ENCODE measurements at places on chromosomes 12 and 14.

DNA sequence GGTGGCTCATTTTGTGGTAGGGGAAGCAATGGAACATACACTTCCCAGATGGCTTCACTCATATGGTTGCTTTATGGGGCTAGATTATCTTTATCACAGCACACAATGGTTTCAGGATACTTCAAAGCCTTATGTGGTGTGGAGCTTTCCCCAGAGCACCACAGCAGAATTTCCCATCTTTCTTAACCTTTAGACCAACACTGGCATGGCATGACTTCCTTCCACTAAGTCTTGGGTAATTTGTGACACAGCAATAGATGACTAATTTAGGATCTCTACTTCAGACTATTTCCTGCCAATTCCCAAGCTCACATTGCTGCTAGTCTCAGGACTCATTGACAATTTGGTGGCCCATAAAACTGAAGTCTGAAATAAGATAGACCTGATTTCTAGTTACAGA is 36.9 kb upstream of the DCN start:
- no peak for DNase-seq

DNA sequence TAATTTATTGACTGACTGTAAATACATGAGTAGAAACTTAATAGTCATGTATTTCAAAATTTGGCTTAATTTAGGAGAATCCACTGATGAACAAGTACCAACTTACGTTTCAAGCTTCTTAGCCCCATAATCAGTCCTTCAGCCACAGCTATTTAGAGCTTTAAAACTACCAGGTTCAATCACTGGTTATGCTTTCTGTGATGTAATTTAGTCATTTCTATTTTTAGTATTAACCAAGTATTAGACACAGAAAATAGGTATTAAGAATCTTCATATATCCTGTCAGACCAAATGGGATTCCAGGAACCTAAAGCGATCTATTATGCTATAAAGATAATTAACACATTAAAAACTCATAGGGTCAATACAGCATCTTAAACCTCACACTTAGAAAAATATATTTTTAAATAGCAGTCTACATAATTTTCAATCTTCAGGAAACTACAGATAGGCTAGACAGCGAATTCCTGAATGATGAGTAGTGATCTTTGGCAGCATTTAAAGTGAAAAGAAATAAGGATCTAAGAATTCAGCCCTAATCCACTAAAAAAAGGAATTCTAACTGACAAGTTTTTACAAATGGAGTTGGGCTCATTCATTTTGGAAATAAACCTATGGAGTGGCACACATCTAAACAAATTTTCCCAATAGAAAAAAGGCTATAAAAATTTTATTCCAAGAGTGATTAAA is 51.5 kb downstream of the ZC3H14 start:
- DNase-seq = no peak

- no peak for DNase-seq
Observed at GRCh38 chr12:40099423-40099853, 6.4 kb downstream of the SLC2A13 start.

DNA sequence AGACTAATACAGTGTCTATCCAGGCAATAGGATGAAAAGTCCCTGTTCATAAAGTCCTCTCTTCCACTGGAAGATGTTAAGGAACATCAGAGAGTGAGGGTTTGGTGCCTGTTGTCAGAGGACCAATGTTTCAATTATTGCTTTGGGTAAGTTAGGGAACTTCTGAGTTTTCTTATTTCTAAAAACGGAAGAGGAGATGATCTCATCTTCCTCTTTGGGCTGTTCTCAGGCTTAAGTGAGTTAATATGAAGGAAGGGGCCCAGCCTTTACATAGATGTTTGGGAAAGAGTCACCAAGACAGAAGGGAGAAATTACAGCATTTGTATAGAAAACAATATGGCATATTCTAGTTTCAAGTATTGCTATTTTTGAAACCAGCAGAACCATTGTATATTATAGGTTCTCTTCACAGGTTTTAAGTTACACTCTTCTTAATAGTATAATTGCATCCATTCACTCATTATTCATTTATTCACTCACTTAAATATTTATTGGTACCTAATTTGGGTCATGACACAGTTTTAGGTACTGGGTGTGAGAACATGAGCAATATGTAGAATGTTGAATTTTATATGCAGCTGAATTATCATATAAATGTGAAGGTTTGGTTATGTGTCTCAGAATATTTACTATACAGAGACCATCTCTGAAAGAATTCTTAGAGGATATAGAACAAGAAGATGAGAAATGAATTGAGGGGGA is 68.5 kb upstream of the LRIG3 start:
- DNase-seq = no peak

DNA sequence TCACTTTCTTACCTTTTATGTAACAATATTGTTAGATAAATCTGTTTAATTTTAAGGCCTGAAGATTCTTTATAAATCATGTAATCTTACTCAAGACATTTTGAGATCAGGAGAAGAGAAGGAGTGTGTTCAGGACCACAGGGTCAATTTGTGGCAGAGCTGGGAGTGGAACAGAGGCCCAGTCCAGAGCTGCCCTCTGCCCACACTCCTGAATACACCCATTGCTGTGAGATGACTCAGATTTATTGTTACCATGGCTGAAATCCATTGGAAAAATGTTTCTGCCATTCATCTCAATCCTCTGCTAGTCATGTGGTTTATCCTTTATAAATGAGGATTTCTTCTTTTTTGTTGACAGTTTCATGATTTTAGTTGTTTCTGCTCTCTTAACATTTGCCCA is 100.5 kb upstream of the STXBP6 start:
- no peak for DNase-seq

GRCh38 chr12:43655586-43655985 is 103.0 kb downstream of the PUS7L start:
- DNase-seq = no peak

- DNase-seq = no peak
Observed at GRCh38 chr14:60349663-60350365, 100.8 kb downstream of the PPM1A start.

- no peak for DNase-seq
Observed at GRCh38 chr12:64666054-64666914, 56.0 kb downstream of the RASSF3 start.

- DNase-seq = no peak
Observed at GRCh38 chr12:9674226-9674590, 4.7 kb downstream of the CLEC2D start.

DNA sequence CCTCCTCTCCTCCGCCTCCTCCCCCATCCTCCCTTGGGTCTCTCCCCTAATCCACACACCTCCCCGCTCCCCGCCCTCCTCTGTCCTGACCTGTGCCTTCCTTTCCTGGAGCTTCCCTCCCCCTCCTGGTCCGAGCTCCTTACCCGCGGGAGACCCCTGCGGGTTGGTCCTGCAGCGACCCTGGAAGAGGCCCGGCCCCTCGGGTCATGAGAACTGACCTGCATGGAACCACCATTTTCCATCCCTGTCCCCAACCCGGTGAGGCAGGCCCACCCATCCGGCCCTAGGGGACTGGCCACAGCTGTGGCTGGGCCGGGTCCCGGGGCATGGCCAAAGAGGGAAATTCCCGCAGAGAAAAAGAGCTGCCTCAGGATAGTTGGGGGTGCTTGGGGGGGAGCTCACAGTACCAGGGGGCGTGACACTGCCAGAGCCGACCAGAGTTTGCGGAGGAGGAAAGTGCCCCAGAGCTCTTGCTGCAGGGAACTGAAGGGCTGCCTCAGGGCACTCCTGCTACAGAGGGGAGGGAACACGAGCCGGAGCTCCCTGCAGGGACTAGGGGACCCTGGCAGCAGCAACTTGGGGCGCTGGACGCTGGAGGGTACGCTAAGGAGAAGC is 613 bp downstream of the ARHGEF40 start:
- DNase-seq = no peak

DNA sequence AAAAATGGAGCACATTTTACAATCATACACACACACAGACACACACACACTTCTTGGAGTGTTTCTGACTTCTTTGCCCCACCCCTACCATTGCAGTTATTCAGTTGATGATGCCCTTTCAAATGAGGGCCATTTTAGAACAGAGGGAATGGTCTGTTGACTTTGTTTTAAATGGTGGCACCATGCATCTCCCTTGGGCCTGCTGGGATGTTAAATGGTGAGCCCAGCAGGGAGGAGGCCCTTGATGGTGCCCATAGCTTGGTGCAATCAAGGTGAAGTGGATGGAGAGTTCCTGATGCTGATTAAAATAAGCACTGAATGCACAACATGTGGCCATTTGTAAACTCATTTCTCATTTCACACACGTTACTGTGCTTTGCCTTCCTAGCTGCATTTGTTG is 13.3 kb downstream of the C12orf75 start:
- DNase-seq = no peak

GRCh38 chr12:108368089-108368488 is 29.0 kb upstream of the CMKLR1 start:
- DNase-seq = no peak

GRCh38 chr14:68405961-68406360 is 386.9 kb downstream of the ZFP36L1 start:
- DNase-seq = no peak

GRCh38 chr14:95197551-95197950 is 40.2 kb upstream of the DICER1 start:
- no peak for DNase-seq

- no peak for DNase-seq
Observed at GRCh38 chr14:100278702-100279101, 27.5 kb downstream of the SLC25A29 start.

- DNase-seq = no peak
Observed at GRCh38 chr14:31968107-31968810, 108.8 kb upstream of the ARHGAP5 start.

- DNase-seq = no peak
Observed at GRCh38 chr14:30805284-30805683, 69.1 kb upstream of the COCH start.

DNA sequence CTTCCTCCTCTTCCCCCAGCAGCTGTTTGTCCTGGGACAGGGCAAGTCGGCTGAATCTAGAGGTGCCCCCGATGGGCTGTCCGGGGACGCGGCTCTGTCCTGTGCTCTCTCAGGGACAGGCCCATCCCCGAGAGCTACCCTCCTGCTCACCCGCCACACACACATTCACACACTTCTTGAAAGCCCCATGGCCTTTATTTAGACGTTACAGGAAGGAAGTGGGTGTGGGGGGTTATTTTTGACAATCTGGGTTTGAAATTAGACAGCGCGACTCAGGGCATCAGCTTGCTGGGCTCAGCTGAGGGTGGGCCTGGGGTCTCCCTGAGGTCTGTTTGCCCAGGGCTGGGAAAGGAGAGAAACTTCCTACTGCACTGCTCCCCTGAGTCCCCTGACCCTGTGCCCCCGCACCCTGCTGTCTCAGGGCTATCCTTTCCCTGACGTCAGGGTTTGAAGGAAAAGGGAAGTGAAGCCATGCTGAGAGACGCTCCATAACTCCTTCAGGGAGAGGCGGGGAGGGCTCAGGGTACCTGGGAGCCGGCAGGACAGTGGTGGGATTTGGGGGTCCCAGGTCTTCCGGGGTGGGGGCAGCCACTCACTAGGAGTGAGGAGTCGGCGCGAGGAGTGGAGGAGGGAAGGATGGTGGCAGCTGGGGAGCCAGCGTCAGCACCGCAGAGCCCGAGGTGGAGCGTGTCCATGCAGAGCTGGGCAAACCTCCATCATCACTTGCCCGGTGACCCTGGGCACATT is 8.1 kb downstream of the PTPN6 start:
- DNase-seq = no peak

DNA sequence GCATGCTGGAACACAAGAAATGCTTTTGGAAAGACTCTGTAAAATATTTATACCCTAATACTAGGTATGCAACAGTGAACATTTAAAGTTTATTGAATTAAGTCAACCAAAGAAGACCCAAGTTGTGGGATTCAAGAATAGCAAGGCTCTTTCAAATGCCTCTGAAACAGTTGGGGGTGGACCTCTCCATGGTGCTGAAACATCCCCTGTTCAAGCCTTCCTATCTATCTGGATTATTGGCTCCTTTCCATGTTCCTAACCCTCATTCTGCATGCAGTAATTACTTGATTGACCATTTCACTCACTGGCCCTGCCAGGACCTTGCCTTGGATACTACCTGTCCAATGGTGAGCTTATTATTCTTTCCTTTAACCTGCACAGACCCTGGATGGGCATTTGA is 349.7 kb downstream of the NRXN3 start:
- no peak for DNase-seq

DNA sequence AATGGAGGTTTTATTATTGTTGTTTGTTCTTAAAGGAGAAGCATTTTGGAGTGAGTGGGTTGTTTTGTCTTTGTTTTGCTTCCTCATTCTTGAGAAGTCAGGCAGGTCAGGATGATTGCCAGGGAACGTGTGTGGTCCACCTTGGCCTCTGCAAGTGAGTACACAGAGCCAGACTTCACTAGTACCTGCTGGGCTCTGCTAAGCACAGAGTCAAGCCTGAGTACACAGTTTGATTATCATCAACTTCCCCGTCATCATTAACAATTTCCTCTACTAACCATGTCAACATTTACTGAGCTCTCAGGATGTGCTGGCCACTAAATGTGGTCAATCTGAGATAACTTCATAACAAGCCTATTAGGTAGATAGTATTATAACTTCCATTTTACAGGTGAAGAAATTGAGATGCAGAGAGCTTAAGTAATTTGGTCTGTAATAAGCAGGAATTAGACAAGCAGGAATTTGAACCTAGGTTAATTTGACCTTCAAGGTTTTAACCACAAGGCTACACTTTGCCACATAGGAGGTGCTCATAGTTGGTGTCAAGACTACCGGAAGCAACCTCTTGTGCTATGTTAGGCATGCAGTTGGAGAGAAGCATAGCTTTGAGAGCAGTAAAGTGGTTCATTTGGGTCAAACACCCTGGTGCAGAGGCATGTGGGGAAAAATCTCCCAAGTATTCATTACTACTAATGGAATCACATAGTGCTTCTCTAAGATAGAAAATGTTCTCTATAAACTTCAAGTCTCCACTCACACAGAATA is 178.3 kb downstream of the NUAK1 start:
- DNase-seq = no peak

Measured in stimulated activated CD4-positive, alpha-beta T cell treated with anti-CD3 and anti-CD28 coated beads, Interleukin-15, amount 100 ng/mL, for 1 hour (primary cell).